ENCODE measurements at places on chromosomes 4 and X.
A peak's percentile ranks its signal among the peaks of the same experiment; 100 is the strongest.

GRCh38 chr4:154586296-154587033 lies 4.1 kb downstream of the FGA start:
- no peak for DNase-seq

- no peak for DNase-seq
Measured at GRCh38 chrX:13066391-13066790, 22.0 kb upstream of the FAM9C start.

DNA sequence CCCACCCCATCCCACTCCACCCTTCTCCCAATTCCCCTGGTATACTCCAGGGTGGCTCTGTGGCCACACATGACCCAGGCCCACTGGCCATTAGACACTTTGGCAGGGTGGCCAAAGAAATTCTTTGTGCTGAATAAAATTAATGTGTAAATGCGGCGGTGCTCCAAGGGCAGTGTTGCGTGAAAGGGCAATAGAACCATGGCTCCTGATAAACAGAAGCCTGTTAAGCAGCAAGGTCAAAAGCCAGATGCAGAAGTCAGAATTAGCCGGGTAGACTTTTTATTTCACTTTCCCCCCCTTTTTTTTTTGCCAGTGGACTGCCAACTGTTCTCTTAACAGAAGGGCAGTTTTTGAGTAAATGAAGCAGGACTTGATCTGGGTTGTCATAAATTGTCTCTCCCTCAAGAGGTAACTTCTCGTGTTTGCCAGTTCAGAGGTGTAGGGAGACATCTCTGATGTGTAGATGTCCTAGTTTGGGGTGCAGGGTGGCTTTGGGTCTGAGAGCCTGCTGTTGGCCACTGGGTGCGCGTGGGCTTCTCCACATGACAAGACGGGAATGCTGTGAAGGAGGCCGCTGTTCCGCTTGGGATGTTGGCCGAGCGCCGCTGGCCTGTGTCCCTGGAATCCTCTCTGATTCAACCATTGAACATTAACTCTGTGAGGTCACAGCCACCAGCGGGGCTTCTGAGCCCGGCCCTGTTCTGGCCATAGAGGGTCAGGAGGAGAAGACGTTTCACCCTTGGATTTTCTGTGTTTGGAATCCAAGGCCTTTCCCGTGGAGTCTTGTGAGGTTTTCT lies 139.5 kb downstream of the TBL1X start:
- DNase-seq: no peak

- no peak for DNase-seq
Measured at GRCh38 chr4:99029852-99030251, 34.3 kb downstream of the METAP1 start.

GRCh38 chr4:96766359-96766758 lies 926.5 kb downstream of the PDHA2 start:
- no peak for DNase-seq

DNA sequence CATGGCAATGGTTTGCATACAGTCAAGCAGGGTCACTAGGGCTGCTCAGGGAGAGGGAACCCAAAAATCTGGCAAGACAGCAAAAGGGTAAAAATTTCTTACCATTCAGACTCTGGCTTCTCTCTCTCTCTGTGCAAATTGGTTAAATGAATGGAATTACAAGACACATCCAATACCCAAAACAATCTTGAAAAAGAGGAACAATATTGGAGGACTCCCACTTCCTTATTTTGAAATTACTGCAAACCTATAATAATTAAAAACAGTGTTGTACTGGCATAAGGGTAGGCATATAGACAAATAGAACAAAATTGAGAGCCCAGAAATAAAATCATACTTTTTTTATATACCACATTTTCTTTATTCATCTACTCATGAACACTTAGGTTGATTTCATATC lies 24.1 kb downstream of the ETDA start:
- no peak for DNase-seq

- no peak for DNase-seq
Measured at GRCh38 chr4:186726426-186727168, 2.9 kb upstream of the FAT1 start.

GRCh38 chr4:172844556-172844955 lies 324.1 kb upstream of the GALNT7 start:
- no peak for DNase-seq

DNA sequence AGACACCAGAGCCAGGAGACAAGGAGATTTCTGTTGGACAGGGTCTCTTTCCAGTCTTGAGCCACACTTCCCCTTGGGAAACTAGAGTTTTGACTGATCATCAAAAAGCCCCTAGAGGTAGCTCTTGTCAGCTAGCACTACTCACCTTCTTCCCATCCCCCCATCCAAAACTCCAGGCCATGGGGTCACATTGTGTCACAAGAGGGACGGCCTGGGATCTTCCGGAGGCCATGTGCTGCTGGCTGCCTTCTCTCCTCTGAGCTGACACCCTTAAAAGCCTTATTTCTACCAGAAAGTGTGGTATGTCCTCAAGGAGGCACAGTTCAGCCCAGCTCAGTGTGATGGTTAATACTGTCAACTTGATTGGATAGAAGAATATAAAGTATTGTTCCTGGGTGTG lies 7.8 kb downstream of the PNMA3 start:
- DNase-seq: no peak

DNA sequence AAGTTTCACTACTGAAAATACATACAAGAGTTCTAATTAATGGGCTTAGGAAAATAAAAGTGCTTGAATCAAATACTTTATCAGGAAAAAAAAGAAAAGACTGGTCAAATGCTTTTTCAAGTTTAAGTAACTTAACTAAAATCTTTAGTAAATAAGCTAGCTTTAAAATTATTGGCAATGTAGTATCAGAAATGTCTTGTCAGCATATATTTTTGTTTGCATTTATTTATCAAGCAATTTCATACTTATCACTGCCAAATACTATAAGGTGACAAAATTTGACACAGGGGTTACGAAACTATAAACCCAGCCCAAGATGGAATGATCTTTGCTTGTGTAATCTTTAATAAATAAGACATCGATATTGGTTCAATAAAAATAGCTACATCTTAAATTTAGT lies 31.8 kb upstream of the MAGEA4 start:
- no peak for DNase-seq

- no peak for DNase-seq
Measured at GRCh38 chr4:122661176-122662160, 40.6 kb upstream of the IL21 start.

GRCh38 chr4:76518241-76518640 lies 83.2 kb downstream of the SHROOM3 start:
- DNase-seq: no peak

- no peak for DNase-seq
Measured at GRCh38 chr4:74283614-74284013, 24.7 kb upstream of the EPGN start.

GRCh38 chr4:148067301-148067916 lies 335.5 kb downstream of the ARHGAP10 start:
- DNase-seq: no peak

- DNase-seq: no peak
Measured at GRCh38 chr4:141684785-141685184, 48.4 kb downstream of the IL15 start.

DNA sequence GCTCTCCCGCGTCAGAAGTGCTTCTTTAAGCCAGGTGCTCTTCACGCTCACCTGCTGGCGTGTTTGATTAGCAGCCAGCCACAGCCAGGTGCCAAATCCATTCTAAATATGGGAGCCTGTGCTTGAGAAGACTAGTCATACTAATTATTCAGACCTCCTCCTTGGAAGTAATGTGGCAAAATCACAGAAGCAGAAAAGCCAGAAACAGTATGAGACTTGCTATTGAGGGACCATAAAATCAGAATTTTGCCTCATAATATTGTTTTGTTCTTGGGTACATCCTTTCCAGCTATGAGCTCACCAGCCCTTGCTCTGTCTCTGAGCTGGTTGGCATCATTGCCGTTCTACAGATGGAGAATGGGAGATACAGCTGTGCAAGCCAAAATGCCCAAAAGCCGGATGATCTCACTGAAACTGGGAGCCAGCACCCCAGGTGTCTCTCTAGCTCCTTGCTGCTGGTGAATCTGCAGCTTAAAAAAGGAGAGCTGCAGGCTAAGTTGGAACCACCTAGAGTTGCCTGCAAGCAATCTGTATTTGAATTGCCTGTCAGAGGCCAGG lies 205.4 kb downstream of the SHROOM3 start:
- no peak for DNase-seq

GRCh38 chrX:34343001-34343400 lies 210.9 kb upstream of the FAM47A start:
- no peak for DNase-seq

- DNase-seq: no peak
Measured at GRCh38 chrX:78934866-78935265, 10.3 kb upstream of the P2RY10 start.

DNA sequence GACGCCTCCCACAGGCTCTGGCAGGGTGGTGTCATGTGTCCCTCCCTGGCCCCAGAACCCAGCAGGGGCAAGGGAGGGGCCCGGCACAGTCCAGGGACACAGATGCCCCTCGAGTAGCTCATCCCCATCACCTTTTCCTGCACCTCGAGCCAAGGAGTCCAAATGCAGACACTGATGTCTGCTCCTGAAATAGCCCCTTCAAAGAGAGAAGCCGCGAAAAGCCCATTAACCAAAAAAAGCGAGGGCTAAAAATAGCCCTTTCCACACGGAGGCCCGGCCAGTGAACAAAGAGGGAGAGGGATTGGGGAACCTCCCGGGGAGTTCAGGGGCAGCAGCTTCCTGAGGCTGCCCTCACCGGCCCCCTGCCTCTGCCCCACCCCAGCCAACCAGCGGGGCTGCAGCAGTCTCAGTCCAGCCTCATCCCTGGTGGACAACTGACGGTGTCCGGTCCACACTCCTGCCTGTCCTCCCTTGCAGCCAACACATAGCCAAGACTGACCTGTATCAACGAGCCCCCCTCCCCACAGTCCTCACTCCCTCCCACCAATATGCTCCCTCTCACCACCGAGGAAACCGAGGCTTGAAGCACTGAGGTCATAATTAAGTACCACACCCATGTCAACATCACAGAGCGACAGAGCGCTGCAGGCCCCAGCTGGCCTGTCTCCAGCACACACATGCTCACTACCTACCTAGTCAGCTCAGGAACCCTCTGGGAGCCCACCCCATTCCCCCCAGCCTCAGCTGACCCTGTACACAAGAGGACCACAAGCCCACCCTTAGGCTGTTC lies 23.9 kb downstream of the WDR1 start:
- DNase-seq: no peak

DNA sequence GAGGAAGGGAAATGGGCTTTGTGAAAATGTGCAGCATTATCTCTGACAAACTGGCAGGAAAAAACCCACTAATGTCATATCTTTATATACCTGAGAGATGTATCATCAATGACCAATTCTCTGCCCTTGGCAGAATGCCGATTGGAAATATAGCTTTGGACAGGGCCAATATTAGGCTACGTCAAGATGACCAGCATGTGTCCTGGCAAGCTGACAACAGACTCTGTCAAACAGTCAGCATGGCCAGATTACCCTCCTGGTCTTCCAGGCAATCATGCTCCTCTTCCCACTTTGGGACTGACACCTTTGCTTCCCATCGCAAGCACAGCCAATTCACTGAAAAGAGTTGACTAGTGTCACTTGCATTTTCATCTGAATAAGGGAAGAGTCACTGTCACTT lies 57.0 kb downstream of the SORBS2 start:
- no peak for DNase-seq

DNA sequence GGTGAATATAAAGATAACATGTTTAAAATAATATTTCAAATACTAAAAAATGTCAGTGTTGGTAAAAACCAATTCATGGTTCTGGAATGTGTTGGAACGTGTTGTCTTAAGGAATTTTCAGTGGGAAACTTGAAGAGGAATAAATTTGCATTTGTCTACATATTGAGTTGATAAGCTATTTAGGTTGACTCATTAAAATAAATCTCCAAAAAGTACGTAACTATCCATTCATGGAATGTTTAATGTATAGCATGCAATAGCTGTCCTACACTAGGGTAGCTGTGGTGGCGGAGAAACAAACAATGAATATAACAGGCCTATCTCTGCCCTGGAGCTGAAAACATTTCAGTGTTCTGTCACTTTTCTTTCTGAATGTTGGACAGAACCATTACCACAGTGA lies 20.3 kb downstream of the SHISA3 start:
- no peak for DNase-seq

GRCh38 chrX:71669492-71669891 lies 2.1 kb downstream of the LOC101059915 start:
- DNase-seq: no peak

GRCh38 chrX:132443196-132444135 lies 45.4 kb downstream of the MBNL3 start:
- DNase-seq: peak; percentile 70

DNA sequence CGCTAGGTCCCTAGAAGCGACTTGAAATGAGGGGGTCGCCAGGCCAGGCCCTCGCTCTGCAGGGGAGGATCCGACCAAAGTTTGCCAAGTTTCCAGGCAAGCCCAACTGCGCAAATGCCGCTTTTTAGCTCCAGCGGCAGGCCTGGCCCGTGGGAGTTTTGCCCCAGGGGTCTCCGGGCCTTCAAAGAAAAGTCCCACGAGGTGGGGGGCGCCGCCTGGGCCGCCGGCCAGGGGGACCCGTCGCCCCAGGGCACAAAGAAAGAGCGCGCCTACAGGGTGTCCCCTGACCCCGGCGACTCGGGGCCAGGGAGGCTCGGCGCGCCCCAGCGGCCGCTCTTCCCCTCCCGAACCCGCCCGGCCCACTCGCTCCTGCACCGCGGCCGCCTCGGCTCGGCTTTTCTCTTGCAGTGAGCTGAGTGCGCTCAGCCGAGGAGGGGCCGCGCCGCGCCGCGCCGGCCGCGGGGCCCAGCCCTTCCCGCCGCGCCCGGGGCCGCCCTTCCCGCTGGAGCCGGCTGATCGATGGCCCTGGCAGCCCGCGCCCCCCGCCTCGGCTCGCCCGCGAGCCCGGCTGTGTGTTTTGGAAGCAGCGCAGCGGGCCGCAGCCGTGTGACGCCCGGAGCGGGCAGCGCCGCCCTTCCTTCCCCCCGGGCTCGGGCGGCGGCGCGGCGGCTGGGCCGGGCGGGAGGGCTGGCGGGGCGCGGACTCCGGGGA lies 754 bp upstream of the KLF3 start:
- no peak for DNase-seq

DNA sequence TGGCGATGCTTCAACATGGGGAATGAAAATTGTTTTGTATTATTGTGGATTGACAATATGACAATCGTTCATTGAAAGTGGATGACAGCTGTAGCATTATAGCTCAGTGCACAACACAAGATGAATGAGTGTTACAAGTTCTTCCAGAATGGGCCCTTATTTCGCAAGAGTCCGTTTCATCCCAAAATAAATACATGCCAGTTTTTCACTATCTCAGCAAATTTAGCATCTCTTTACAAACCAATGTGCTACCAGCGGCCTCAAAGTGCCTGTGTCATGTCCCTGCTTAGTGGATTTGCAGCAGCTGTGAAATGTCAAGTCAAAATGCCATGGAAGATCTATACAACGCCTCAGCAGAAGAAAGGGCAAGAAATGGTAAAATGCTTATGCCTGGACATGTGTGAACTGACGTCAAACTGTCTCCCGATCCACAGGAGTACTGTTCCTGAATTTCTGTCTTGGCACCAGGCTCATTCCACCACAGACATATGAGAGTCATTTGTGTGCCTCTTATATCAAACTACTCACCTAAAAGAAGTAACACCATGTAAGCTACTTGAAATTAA lies 109.6 kb downstream of the MAML3 start:
- DNase-seq: no peak

DNA sequence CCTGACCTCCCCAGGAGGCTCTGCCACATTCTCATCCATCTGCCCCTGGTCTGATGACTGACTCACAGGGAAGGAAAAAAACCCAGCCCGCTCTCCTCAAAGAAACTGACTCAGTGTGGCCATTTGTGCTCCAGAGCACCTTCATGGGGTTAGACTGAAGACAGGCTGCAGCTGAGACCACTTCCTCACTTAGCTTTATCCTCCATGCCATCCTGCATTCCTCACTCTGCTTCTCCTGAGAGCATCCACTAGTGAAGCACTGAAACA lies 35.9 kb upstream of the HPSE start:
- DNase-seq: peak; percentile 66

GRCh38 chr4:12414181-12414812 lies 985.6 kb upstream of the HS3ST1 start:
- DNase-seq: no peak

Measured in CD14-positive monocyte (primary cell).